ENCODE measurements at places on chromosomes 12 and 14.

DNA sequence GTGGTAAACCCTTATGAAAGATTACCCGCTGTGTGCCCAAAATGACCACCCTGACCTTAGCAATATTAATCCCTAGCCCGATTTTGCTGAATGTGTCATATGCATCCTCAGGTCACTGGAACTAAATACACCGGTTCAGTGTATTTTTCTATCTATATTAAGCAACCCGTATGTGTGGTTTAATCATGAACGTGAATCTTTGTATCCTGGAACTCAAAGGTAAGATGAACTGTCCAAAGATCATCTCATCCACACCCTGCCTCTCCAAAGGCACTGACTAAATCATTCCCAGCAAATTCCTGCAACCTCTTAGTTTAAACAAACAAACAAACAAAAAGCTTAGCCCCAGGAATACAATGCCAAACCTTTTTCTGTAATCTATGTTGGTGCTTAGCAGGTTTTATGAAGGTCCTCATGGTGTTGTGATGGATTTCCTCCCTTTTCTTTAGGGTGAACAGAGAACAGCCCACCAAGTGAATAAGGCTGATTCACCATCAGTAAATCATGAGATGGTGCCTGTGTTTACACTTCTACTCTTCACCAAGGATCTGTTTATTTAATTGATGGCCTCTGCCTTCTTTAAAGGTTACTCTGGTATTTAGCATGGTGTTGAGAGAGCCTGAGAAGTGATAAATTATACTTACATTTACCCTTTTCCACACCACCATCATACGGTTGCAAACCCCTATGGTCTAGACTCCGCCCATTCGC is 298.6 kb downstream of the DPF3 start:
- no peak for ATAC-seq

DNA sequence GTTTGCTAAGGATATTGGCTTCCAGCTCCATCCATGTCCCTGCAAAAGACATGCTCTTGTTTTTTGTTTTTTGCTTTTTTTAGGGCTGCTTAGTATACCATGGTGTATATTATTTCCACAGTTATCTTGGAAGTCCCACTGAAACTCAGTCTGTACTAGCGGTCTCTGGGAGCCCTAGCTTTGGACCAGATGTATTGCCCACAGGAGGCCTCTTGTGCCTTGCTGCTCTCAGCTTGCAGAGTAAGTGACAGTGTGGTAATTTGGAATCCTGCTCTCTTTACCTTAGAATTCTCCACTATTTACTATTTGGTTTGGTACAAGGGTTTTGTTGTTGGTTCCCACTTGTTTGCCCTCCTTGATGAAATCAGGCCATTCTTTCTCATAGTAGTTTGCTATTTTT is 1022.9 kb downstream of the LRFN5 start:
- no peak for ATAC-seq

GRCh38 chr12:57476993-57477709 is 2.5 kb downstream of the ARHGAP9 start:
- no peak for ATAC-seq

DNA sequence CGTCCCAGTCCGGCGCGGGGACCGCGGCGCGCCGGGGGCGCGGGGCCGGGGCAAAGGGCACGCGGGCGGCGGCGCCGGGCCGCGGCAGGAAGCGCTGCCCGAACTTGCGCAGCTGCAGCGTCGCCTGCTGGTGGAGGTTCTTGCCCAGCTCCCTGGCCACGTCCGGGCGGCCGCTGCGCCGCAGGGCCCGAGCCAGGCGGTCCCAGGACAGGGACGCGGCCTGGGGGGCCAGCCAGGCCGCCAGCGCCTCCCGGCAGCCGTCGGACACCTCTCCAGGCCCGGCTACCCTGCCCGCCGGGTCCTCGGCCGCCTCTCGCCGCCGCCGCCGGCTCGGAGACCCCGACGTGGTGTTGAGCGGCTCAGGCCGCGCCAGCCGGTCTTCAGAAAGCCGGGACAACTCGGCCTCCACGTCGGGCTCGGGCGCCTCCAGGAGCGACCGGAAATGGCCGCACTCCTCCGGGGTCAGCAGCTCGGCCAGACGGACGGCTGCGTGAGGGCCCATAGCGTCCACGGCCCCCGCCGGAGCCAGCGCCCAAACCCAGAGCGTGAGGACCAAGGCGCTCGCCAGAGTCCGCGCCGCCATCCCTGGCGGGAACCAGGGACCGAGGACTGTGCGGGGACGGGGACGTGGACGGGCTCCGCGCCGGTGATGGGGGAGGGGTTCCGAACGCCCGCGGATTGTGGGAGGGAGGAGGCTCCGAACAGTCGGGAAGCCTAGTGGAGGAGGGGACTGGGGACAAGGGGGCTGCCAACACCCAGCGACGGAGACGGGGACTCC is 34.0 kb downstream of the FIGNL2 start:
- peak; percentile 84 for ATAC-seq

- ATAC-seq: no peak
Measured at GRCh38 chr14:74763803-74764531, 851 bp downstream of the YLPM1 start.

- ATAC-seq: no peak
Measured at GRCh38 chr14:59656473-59656872, 79.9 kb upstream of the CCDC175 start.

- ATAC-seq: no peak
Measured at GRCh38 chr14:57889245-57889644, 23.4 kb upstream of the SLC35F4 start.

GRCh38 chr12:54588110-54588889 is at the start of gene PPP1R1A:
Gene PPP1R1A, minus strand, starts transcription at chr12:54588659. Its CDS starts 171 bp downstream, at chr12:54588488.
- peak; percentile 46 for ATAC-seq

DNA sequence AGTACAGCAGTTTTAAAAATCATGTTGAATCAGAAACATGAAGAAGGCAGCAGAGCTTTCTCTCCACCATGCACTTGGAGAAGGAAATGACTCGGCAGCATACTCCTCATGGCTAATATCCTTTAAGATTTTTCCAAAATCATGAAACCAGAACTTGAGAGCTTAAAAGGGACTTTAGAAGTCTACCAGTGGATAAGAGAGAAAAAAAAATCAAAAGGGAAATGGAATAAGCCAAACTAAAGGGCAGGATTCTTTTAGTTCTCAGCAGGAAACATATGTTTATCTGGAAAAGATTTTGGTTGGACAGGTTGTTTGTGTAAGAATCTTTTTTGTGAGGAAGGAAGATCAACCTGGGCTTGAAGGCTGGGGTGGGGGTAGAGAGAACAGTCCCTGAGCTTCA is 111.8 kb downstream of the PRKCH start:
- no peak for ATAC-seq

- no peak for ATAC-seq
Measured at GRCh38 chr12:12819752-12820311, 6.7 kb downstream of the DDX47 start.

GRCh38 chr12:80567401-80567800 is 123.4 kb downstream of the PTPRQ start:
- no peak for ATAC-seq

DNA sequence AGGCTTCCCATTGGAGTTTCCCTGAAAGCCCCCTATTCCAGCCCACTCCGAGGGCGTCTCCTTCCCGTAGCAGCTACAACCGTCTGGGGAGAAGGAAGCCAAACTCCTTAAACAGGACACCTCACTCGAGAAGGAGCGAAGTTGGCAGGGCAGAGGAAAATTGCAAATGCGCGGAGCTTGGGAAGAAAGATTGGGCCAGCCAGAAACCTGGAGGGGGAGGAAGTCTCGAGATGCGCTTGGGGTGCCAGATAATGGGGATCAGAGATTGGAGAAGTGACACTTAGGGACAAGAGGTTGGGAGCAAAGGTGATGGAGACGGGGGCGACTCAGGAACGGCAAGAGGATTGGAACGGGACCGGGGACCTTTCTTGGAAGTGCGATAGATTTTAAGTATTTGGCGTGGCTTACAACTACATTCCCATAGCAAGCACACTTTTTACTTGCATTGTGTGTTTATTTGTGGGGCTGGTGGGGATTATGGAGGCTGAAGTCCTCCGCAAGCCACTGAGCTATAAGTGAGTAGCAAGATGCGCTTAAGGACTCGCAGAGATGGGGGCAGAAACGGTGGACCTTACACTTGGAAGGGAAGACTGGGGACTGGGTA is 926 bp downstream of the HRK start:
- no peak for ATAC-seq

- ATAC-seq: no peak
Measured at GRCh38 chr14:44768935-44769334, 192.8 kb downstream of the KLHL28 start.

DNA sequence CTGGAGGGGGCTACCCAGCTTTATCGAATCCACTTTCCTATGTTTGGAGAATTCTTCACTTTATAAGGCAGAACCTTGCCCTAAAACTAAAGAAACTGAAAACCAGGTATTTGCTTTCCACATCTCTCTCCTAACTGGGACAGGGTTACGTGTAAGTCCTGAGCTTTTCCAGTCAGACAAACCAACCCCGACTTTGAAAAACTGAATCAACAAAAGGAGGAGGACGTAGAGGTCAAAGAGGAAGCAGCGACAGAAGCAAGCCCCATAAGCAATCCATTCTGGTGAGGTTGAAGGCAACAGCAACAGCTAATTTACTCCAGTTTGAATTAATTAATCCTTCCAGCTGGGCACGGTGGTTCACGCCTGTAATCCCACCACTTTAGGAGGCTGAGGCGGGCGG is 47.2 kb downstream of the LRP6 start:
- no peak for ATAC-seq

DNA sequence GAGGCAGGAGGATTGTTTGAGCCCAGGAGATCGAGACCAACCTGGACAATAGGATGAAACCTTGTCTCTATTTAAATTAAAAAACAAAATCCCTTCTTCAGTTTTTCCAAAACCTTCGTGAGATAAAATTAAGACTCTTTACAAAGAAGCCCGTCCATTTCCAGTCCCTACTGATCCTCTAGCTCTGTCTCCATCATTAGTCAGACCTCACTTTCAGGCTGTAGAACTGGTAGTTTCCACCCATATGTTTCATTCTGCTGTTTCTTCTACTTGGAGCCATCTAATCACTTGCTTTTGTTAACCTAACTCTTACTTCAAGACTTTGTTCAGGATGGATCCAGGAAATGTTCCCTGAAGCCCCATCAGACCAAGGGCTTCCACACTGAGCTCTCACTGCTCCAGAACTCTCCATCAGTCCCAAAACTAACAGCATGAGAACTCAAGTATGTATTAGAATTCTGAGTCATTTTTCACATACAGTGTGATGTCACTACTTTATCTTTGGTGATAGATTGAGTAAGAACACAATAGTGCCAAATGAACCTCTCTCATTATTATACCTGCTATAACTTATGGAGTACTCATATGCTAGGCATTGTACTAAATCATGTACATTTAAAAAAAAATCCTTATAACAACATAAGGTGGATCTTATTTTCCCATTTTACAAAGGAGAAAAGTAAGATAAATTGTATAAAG is 90.8 kb downstream of the PRICKLE1 start:
- ATAC-seq: no peak

Measured in activated CD4-positive, CD25-positive, alpha-beta regulatory T cell treated with anti-CD3 and anti-CD28 coated beads, Interleukin-2, amount 50 U/mL, for 24 hours (primary cell).